CD4-positive, alpha-beta T cell treated with Interleukin-21 for 1 hour (primary cell): ENCODE measurements at places on chromosomes 6 and 20.

DNA sequence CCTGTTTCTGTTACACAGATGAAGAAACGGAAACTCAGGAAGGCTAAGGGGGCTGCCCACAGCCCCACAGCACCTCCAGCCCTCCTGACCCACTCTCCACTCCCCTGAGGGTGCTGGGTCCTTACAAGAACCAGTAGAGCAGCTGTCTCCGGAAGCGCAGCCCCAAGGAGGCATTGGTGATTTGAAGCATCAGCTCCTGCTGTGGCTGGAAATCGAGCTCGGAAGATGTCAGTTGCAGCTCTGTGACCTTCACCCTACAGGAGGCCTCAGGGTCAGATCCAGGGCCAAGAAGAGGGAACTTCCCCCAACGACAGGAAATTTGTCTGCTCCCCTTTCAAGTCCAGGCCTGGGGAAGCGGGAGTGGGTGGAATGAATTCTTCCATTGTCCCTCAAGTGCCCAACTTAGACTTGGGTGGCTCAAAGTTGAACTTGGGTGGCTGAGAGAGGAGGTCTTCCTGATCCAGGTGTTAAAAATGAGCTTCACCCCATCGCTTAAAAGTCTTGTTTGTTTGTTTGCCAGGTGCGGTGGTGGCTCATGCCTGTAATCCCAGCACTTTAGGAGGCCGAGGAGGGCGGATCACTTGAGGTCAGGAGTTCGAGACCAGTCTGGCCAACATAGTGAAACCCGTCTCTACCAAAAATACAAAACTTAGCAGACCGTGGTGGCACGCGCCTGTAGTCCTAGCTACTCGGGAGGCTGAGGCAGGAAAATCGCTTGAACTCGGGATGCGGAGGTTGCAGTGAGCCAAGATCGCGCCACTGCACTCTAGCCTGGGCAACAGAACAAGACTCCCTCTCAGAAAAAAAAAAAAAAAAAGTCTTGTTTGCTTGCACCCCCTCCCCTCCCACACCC is 1.9 kb downstream of the PLTP start:
- no peak for DNase-seq

GRCh38 chr20:25125636-25126035 is 43.7 kb upstream of the VSX1 start:
- DNase-seq: no peak

GRCh38 chr6:127582777-127583462 is 5.9 kb downstream of the C6orf58 start:
- DNase-seq: no peak

DNA sequence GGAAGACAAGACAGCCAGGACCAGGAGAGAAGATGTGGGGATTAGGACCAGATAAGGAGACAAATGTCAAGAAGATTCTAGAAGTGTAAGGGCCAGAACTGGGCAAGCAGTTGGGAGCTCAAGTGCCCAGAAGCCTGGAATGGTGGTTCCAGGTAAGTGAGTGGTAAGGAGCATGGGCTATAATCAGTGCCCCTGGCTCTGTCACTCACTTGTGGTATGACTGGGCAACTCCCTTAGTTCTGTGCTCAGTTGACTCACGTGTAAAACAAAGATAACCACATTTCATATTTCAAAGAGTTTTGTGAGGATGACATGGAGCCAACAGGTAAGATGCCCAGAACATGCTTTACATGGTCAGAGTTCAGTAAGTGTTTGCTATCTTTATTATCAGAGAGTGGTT is 11.2 kb downstream of the CCDC167 start:
- no peak for DNase-seq

- DNase-seq: no peak
Measured at GRCh38 chr6:165571721-165572132, 91.3 kb downstream of the PDE10A start.

DNA sequence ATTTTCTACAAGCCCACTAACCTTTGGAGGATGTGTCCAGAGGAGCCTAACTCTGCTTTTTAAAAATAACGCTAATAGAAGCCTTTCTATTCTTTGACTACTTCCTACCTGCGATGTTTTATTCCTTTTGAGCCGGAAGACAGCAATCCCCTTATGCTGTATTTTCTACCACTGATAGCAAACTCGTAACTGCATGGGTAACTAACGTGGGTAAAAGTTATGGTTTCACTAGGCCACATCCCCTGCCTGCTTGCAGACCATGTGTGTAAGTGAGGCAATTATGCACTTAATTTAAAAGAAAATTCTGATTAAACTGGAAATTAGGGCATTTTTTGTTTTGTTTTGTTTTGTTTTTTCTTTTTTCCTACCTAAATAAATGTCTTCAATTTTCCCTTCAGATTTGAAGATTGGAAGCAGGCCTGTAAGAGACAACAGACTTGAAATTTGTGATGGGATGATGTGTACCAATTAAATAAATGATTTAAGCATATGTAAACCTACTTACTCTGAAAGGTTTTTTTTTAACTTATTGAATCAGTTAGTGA is 931 bp downstream of the UFL1 start:
- no peak for DNase-seq

DNA sequence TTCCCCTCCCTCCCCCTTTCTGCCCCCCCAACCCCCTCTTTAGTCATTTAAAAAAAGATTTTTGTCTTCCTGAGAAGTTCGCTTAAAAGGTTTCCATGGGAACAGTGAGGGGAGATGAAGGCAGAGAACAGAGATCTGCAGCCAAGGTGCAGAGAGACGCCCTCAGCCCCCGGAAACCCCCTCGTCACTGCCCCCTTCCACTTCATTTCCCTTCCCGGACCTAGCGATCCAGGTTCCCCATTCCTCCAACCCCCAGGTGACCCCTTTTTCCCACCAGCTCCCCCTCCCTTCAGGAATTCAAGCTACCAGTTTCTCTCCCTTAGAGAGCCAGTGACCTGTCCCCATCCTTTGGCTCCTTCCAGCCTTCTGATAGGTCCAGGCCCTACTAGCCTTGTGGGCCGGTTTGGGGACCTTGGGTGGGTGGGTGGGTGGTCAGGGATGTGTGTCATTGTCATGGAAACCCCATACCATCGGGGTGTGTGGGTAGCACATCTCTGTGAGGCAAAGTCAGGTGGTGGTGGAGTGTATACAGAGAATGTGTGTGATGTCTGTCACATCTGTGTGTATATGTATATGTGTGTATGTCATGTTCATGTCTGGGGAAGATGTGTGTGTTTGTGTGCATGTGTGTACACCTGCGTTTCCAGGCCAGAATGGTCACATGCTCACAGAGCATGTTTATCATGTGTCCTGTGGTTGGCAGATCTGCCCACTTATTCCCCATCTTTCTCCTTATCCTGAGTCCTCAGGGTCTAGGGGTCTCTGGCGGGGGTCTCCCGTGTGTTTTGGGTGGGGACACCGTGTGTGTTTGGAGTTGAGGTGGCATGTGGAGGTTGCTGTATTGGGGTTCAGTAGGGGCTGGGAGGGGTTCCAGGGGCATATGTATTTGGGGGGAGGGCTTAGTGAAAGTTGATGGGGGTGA is 7.0 kb downstream of the SYNGAP1 start:
- DNase-seq: peak; percentile 82

DNA sequence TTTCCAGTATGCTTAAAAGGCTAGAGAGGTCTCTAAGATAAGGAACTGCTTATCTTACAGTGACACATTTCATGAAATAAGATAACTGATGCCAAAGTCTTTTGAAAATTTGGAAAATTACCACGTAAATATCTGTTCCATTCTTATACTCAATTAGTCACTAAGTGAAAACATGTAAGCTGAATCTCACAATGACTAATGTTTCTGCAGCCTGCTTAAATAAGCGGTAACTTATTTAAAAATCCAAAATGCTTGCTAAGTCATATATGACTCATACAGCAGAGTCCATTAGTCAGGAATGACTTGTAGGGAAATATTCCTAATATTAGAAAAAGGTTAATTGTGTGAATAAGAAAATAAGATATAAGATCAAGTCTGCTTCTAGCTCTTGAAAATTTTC is 27.8 kb upstream of the LGSN start:
- no peak for DNase-seq

GRCh38 chr6:160260803-160261450 is 2.3 kb upstream of the SLC22A2 start:
- no peak for DNase-seq

DNA sequence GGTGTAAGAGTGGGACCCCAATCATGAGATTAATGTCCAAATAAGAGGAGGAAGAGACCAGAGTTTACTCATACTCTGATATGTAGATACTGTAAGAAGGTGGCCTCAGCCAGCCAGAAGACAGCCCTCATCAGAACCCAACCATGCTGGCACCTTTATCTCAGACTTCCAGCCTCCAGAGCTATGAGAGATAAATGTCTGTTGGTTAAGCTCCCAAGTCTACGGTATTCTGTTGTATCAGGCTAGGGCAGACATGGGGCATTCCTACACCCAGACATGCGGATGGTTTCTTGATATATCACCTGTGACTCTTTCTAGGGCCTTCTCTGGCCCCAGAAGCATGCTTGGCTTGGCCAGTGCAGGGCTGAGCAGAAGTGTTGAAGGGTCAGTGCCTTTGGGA is 247.4 kb upstream of the RIN2 start:
- no peak for DNase-seq

- DNase-seq: no peak
Measured at GRCh38 chr6:89287351-89288028, 27.6 kb downstream of the GABRR2 start.

- peak; percentile 44 for DNase-seq
Measured at GRCh38 chr6:151374036-151374683, 17.2 kb downstream of the ZBTB2 start.

GRCh38 chr6:169256061-169256460 is 2.4 kb upstream of the THBS2 start:
- DNase-seq: no peak

- DNase-seq: no peak
Measured at GRCh38 chr6:4364711-4365110, 229.3 kb upstream of the ECI2 start.

DNA sequence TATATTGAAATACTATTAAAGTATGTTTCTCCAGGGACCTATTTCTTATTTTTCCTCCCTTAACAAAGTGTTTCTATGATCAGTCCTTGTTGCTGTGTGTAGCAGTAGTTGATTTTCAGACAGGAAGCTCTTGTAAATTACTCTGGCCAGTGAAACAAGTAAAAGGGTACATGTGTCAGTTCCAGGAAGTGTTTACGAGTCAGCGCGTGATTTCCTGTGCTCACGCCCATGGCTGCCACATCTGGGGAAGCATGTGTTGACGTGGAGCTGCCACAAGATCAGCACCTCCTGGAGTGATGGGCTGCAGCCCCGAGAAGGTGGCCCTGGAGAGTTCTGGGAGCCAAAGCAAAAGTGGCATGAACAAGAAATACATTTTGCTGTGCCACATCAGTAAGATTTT is 38.6 kb upstream of the GGTLC1 start:
- peak; percentile 93 for DNase-seq

DNA sequence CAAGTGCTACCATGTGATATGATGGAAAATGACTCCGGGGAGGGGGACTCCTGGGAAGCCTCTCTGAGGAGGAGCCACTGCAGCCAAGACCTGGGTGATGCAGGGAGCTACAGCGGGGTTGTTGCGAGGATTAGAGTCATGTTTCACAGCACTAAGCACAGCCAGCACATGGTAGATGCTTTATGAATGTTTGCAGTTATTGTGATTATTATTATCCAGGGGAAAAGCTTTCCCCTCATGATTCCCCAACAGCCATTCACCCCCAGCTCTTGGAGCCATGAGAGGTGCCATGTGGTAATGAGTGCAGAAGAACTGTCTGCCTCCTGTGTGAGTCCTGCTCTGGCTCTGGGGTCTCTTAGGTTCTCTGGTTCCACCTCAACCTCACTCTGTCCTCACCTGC is 39.9 kb downstream of the RSPO4 start:
- DNase-seq: no peak

DNA sequence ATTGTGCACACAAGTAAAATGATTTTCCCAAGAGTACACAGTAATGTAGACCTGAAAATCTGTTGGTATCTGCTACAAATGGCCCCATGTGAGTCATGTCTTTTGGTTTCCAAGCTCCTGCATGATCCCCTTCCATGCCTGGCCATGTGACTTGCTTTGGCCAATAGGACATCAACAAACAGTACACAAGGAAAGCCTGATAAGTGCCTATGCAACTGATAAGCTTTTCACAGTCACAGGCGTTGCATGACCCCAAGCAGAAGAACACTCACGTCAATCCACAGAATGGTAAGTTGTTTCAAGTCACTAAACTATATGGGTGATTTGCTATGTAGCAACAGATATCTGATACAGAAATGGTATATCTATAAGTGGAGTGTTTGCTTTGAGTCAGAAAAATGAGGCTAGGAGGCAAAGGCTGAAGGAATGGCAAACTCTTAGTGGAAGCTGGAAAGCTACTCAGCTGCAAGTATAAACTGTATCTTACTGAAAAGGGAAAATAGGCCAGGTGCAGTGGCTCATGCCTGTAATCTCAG is 160.1 kb upstream of the BEND3 start:
- DNase-seq: no peak

GRCh38 chr20:11546939-11547338 is 370.8 kb upstream of the BTBD3 start:
- no peak for DNase-seq

GRCh38 chr6:125370343-125370742 is 68.6 kb upstream of the HDDC2 start:
- no peak for DNase-seq

- DNase-seq: no peak
Measured at GRCh38 chr6:134261766-134262165, 56.1 kb downstream of the SGK1 start.

GRCh38 chr20:3240776-3241363 is 1.9 kb upstream of the SLC4A11 start:
- DNase-seq: no peak

DNA sequence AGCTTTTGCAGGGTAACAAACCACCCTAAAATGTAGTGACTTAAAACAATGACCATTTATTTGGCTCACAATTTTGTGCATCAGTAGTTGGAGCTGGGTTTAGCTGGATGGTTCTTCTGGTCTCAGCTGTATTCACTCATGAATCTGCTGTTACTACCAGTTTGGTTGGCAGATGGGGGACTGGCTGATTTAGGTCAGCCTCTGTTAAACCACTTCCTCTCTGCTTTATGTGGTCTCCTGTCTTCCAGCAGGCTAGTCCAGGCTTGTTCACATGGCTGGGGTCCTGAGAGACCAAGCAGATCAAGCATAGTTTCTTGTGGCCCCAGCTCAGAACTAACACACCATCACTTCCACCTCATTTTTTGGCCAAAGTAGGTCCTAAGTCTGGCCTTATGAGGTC is 67.2 kb upstream of the LAMP5 start:
- no peak for DNase-seq

GRCh38 chr6:35151466-35151865 is 10.3 kb upstream of the TCP11 start:
- DNase-seq: no peak

- no peak for DNase-seq
Measured at GRCh38 chr6:4593951-4594350, 182.3 kb upstream of the CDYL start.

GRCh38 chr6:128239146-128239545 is 281.3 kb downstream of the PTPRK start:
- no peak for DNase-seq
